ENCODE measurements at places on chromosomes 13 and 19.

GRCh38 chr19:19098084-19098702 lies 34.4 kb downstream of the SLC25A42 start:
- no peak for DNase-seq

DNA sequence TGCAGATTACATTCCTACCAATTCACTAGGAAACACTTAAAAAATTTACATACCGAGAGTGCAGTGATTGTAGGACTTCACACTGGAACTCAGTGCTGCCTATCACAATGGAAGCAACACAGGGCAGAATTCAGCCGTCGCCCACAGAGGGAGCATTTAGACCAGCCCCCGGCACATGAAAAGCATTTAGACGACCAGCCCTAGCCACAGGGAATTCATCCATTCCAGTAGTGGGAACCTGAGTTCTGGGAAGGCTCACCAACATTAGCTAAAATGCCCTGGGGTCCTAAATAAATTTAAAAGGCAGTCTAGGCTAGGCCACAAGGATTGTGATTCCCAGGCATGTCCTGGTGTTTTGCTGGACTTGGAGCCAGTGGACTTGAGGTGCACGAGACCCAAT lies 155.2 kb downstream of the LIG4 start:
- no peak for DNase-seq

DNA sequence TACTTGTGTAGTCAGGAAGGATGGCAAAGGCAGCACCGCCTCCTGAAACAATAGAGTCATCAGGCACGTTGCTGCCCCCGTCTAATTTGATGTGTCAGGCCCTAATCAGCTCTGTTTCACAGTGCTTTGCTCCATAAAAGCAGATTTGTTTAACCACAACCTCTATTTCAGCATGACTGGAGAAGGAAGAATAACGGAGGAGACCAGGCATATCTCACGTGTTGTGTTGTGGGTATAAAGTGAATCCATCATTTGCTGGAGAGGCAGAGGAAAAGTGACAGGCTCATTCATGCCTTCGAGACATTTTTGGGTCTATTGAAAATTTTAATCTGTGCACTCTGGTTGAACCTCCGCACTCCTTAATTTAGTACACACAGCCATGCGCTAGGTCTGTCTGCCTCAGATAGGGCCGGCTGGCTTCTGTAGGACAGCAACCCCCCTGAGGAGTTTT lies 940.4 kb upstream of the SLC10A2 start:
- DNase-seq, result no peak

- DNase-seq, result no peak
Measured at GRCh38 chr19:6226012-6226411, 53.8 kb downstream of the MLLT1 start.

DNA sequence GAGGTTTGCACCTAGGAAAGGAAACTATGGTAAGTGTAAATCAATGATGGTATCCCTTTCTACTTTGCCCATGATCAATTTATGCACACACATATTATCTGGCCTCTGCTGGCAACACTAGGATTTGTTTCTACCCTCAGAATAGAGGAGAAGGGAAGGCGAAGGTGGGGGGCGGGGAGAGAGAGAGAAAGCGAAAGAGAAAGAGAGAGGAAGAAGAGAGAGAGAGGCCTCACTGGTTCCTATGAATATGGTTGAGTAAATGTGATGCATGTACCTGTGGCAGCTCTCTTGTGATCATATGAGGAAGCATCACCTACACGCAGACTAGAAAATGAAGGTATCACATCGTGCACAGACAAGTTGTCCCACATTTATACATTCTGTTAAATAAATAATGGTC lies 882.0 kb upstream of the SLITRK6 start:
- no peak for DNase-seq

DNA sequence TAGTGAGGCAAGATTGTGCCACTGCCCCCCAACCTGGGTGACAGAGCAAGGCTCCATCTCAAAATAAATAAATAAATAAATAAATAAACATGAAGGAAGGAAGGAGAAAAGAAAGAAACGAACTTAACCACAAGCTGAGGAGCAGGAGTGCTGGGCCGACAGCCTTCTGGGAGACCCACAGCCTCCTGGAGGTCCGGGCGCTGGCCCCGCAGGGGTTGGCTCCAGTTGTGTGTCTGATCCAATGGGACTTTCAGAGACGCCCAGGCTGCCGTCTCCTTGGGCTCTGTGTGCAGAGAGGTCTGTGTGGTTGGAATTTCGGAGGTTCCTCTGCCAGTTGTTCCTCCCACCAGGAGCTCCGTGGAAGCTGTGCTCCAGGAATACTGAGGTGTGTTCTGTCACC lies 36.0 kb upstream of the MCF2L start:
- DNase-seq, result no peak

GRCh38 chr13:23842406-23842805 lies 46.8 kb downstream of the MIPEP start:
- no peak for DNase-seq

- no peak for DNase-seq
Measured at GRCh38 chr13:48838193-48838973, 137.3 kb upstream of the FNDC3A start.

GRCh38 chr19:14118165-14119051 lies 846 bp upstream of the PRKACA start:
- DNase-seq, result no peak

GRCh38 chr13:40317980-40318327 lies 348.5 kb downstream of the FOXO1 start:
- no peak for DNase-seq

- no peak for DNase-seq
Measured at GRCh38 chr13:30499338-30499737, 33.6 kb upstream of the HMGB1 start.

DNA sequence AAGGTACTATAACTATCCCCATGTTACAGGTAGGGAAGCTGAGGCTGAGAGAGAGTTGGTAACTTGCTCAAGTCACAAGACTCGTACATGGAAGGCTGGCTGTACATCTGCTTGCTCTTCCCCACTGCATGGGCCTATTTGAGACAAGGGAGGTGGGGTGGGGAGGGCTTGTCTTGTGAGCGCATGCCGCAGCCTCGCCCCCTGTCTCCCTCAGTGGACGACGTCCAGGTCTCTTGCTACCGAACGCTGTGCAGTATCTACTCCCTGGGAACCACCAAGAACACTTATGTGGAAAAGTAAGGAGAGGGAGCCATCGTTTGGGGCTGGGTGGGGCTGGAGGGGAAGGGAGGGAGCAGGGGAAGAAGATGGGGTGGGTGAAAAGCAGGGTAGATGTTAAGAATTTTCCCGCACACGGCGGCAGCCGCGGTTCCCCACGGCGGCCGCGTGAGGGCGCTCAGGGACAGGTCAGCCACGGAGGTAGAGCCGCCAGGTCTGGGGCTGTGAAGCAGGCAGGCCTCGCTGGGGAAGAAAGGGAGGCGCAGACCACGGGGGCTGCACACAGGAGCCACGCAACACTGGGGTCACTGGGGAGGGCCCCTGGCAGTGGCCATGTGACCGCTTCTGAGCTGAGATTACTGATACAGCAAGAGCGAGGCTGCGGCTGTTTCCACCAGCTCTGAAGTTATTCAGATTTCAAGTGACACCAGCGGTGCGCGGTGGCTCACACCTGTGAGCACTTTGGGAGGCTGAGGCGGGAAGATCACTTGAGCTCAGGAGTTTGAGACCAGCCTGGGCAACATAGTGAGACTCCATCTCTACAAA lies 81.5 kb downstream of the RYR1 start:
- peak; percentile 75 for DNase-seq

- DNase-seq, result no peak
Measured at GRCh38 chr19:10550336-10550735, 6.6 kb downstream of the ATG4D start.

- no peak for DNase-seq
Measured at GRCh38 chr13:45327253-45327955, 13.6 kb downstream of the TPT1 start.

GRCh38 chr13:111909501-111909900 lies 157.4 kb upstream of the SOX1 start:
- DNase-seq, result no peak

DNA sequence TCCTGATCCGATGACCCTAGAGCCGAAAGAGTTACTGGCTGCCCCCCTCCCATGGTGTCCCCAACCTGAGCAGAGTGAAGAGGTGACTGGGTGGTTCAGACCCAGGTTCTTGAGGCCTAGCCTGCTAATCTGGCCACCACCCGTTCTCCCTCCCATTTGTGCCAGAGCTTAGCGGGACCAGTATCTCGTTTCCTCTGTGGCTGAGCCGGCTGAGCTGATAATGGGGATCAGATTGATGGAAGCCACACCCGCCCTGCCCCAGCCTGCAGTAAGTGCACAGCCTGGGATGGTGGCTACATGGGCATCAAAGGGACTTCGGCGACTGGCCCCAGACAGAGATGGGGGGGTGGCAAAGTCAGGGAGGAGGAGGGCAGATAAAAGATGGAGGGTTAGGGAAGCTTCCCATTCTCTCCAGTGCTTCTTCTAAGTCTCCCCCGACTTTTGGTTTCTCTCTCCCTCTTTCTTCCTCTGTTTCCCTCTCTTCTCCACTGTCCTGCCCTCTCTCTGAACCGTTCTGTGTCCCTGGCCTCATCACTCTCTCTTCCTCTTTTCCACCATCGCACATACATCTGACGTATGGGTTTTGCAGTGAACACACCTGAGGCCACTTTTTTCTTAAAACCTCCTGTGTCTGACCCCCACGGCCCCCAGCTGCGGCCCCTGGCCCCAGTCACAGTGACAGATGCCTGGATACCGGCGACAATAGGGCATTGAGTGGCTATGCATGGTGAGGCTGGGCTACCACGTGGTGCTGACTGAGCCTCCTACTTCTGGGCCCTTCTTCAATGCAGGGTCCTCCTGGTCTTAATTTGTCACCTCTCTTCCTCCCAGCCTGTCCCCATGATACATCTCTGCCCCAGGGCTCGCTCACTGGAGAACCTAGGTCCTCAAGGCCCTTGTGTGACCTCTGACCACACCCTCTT lies 2.4 kb downstream of the ELAVL3 start:
- DNase-seq, result no peak

GRCh38 chr13:33096886-33097605 lies 80.8 kb downstream of the KL start:
- DNase-seq, result no peak

DNA sequence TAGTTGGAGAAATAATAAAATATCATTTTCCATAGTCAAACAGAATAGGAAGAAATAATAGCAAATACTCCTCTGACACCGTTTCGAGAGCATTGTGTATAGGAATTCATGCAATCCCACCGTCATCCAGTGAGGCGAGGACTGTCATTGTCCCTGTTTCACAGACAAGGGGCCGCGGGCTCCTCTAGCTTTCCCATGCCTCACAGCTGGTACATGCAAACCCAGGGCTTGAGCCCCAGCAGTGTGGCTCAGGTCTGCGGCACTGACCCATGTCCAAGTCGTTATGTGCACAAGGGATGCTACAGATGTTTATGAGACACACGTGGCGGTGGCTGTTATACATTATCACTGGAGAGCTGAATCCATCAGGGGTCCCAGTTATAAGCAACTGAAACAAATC lies 18.5 kb upstream of the ATP11A start:
- DNase-seq, result no peak

DNA sequence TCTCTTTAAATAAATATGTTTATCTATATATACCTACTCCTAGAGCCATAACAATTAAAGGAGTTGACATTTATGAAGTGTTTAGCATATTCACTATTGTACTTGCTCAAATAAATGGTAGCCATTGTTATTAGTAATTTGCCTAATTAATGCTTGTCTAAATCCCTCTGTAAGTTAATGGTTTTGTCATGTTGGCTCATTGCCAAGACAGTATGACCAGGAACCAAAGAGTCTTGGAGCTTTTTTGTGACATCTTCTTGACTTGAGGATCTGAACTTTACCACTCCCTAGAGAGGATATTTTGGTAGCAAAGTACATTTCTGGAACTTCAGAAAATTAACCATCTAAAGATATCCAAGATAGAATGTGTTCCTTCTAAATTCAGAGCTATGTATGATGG lies 15.5 kb downstream of the FRY start:
- no peak for DNase-seq

DNA sequence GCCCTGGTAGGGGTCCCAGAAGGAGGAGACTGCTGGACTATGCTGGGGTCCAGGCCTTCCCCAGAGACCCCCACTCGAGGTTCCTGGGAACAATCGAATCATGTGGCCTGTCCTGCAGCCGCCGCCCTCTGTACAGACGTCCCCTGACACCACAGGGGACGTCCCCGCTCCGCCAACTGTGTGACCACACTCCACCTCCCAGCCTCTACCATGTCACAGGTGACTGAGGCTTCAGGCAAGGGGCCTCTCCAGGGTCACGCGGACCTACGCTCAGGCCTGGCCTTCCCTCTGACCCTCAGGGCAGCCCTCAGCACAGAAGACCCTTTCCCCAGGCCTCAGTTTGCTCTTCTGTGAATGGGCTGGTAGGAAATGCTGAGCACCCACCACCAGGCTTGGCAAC lies 13.1 kb upstream of the TMEM161A start:
- no peak for DNase-seq

GRCh38 chr13:41880966-41881365 lies 79.9 kb downstream of the VWA8 start:
- DNase-seq, result no peak

DNA sequence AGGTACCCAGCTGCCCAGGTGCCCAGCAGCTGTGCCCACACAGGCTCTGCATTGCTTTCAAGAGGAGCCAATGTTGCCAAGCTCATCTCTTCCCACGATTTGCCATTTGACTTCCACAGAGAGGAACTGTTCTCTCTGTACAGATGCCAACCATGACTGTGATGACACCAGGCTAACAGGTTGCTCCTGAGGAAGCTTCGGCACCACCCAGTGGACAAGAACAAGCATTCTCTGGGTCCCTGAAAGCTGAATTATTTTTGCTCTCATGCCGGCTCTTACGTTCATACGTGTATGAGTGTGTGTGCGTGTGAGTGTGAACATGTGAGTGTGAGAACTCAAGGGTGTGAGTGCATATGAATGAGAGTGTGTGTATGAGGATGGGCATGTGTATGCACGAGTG lies 535.2 kb downstream of the LIG4 start:
- DNase-seq, result no peak

DNA sequence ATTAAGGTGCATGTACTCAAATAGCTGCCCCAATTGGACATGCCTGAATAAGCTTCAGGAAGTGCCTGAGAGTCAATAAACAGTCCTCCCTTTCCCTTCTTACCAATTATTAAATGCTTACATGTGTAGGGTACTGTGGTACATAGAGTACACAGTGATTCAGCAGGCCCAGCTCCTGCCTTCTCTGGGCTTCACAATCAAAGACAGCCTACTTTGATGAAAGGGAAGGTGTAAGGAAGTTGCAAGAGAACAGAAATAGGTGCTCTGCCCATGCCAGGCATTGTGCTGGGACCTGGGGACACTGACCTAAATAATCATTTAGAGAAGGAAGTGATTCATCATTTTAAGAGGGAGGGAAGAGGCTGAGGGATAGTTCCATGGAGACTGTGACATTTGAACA lies 17.2 kb downstream of the FRY start:
- no peak for DNase-seq

GRCh38 chr13:20404488-20405222 lies 121.0 kb downstream of the CRYL1 start:
- no peak for DNase-seq

DNA sequence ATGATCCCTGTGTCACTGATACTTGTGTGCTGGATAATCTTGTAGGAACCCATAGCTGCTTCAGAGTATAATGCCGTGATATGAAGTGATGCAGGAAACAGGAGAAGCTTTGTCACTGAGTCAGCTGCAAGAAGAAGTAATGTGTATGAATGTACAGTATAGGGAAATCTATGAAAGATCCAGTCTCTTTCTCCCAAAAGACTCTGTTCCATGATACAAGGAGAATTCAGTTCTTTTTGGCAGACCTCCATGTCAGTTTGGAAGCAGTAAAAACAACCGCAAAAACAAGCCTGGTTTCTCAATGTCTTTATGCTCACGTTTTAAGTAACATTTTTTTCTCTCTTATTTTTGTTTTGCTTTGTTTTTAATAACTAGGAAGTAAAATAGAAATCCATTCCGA lies 33.9 kb downstream of the PCDH17 start:
- DNase-seq, result no peak

- no peak for DNase-seq
Measured at GRCh38 chr19:39539165-39539517, 820 bp downstream of the EID2 start.
